PC-3 (cell line): ENCODE measurements at places on chromosomes 6 and 20.

GRCh38 chr6:160349020-160349441 lies 853 bp downstream of the SLC22A3 start:
- no peak for DNase-seq
- H3K27me3 ChIP-seq: no peaks in the 10 kb centered on the region
- H3K4me1 ChIP-seq: peaks cover 5% of the 10 kb centered on the region; the same call in 1 of the 2 replicates
- H3K4me3 ChIP-seq: peak overlapping the region; percentile 82

DNA sequence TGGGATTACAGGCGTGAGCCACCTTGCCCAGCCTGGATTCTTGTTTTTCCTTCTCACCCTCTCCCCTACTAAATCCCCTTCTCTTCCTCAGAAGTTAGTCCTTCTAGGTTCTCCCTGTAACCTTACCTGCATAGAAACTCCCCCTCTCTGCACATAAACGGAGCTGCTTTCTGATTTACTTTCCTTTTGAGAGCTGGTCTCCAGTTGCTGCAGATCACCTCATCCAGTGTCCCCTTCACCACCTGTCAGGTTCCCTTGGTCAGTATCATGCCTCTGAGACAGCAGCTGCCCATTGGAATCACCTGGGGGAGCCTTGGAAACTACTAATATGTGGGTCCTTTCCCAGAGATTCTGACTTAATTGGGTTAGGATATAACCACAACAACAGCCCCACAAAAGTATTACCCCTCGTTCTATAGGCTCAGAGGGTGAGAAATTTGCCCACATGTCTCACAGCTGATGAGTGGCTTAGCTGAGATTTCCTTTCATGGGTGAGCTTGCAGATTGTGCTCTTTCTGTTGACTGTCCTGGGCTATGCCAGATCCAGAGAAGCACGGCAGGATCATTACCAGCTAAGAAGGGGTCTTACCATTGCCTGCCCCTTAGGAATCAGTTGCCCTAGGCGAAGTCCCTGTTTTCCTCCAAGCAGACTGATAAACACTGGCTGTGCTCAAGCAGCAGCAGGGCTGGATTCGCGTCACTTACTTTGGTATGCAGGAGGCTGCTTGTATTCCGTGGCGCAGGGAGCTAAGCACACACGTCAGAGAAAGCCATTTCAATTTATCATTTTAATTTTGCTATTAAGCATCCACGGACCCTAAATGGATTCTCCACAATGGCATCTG lies 51.3 kb downstream of the AKAP12 start:
- no peaks in the 10 kb centered on the region for H3K36me3 ChIP-seq
- H3K27ac ChIP-seq: no peak overlapping the region
- no peaks in the 10 kb centered on the region for H3K4me1 ChIP-seq
- H3K27me3 ChIP-seq: no peaks in the 10 kb centered on the region
- DNase-seq: no peak

- H3K36me3 ChIP-seq: no peaks in the 10 kb centered on the region
- peak; percentile 28 for DNase-seq
- peaks cover 50% of the 10 kb centered on the region for H3K4me1 ChIP-seq
- H3K4me3 ChIP-seq: peak overlapping the region; percentile 92
These were observed 610 bp downstream of the ZNF217 start for GRCh38 chr20:53592992-53593465.

DNA sequence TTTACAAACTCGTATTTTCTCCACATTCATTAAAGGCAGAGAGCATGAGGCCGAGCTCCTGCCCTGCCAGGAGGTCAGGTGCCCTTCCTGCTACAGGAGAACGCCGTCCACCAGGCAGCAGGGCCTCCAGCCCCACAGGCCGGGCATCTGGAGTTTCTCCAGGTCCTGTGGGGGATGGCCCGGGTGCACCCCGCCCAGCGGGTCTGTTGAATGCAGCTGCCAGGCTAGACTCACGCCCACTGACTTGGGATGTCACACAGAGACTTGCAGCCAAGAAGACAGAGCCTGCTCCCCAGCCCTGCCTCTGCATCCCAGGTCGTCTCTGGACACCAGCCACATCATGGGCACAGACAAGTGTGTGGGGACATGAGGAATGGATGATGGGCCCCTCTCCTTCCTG lies 376.4 kb downstream of the CDH4 start:
- H3K4me1 ChIP-seq: no peaks in the 10 kb centered on the region
- H3K27ac ChIP-seq: no peak overlapping the region
- peaks cover 87% of the 10 kb centered on the region for H3K27me3 ChIP-seq
- no peak for DNase-seq
- no peak overlapping the region for H3K4me3 ChIP-seq
- no peaks in the 10 kb centered on the region for H3K36me3 ChIP-seq

GRCh38 chr6:2641044-2641725 lies 109.5 kb downstream of the MYLK4 start:
- H3K27me3 ChIP-seq: no peaks in the 10 kb centered on the region
- H3K27ac ChIP-seq: no peak overlapping the region
- DNase-seq: no peak
- no peaks in the 10 kb centered on the region for H3K36me3 ChIP-seq
- no peaks in the 10 kb centered on the region for H3K4me1 ChIP-seq
- no peak overlapping the region for H3K4me3 ChIP-seq

- no peak for DNase-seq
- no peak overlapping the region for H3K27ac ChIP-seq
- no peaks in the 10 kb centered on the region; the same call in 1 of the 2 replicates for H3K36me3 ChIP-seq
- H3K4me1 ChIP-seq: peaks cover 14% of the 10 kb centered on the region
- H3K27me3 ChIP-seq: no peaks in the 10 kb centered on the region
These were observed 10.9 kb downstream of the KIF3B start for GRCh38 chr20:32288225-32288849.

DNA sequence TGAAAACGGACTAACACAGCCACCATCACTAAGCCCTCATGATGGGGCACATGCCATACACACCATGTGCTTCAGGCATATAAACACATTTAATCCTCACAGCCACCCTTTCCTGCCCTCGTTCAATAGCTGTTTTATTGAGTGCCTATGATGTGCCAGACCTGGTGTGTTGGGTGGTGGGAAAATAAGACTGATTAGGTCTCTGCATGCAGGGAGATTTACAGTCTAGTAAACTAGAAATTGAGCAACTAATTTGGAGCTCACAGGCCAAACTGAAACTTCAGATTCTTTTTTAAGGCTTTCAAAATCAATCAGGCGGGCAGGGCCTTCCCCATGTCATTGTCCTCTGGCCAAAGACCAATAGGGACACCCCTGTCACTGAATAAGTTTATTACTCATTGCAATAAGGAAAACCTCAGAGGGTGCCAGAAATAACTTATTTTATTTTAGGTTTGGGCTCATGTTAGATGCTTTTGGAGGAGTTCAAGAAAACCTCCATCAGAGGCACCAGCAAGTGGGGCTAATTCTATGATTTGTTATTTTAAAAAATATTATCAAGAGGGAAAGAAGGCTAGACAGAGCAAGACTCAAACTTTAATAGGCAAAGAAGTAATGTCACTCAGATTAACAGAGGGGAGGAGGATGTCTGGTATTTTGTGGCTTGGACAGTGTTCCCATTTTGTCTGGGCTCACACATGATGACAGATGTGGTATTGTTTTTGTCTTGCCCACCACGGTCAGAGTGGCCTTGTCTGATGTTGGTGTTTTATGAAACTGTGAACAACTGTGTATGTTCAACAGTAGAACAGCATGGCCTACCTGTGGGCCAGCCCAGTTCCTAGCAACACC lies 12.0 kb downstream of the ZFP64 start:
- no peak overlapping the region for H3K4me3 ChIP-seq
- H3K27me3 ChIP-seq: no peaks in the 10 kb centered on the region
- no peak for DNase-seq
- no peak overlapping the region for H3K27ac ChIP-seq

DNA sequence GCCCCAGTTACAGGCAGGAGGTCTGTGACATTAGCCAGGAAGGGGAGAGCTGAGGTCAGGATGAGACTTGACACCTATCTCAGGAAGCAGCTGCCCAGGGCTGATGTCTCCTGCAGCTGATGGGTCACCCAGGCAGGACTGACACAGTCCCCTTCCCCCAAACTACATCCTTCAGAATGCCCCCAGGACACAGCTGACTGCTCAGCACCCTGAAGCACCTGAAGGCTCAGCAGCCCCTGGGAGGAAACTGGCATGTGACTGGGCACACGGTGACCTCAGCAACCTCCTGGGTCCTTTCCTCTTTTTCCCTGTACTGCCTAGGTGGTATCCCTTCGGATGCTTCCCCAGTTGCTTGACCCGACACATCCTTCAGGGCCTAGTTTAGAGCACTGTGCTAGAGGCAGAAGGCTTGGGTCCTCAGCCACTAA lies 1.9 kb downstream of the SDC4 start:
- peak; percentile 44 for DNase-seq
- peaks cover 2% of the 10 kb centered on the region; the same call in 1 of the 2 replicates for H3K36me3 ChIP-seq
- peaks cover 63% of the 10 kb centered on the region for H3K4me1 ChIP-seq

- no peak overlapping the region for H3K4me3 ChIP-seq
- H3K27me3 ChIP-seq: peaks cover 66% of the 10 kb centered on the region
These were observed 39.8 kb upstream of the ISM1 start for GRCh38 chr20:13180986-13181889.

- H3K36me3 ChIP-seq: peaks cover 36% of the 10 kb centered on the region
- no peak for DNase-seq
- no peaks in the 10 kb centered on the region for H3K4me1 ChIP-seq
- H3K4me3 ChIP-seq: no peak overlapping the region
- H3K27ac ChIP-seq: no peak overlapping the region
These were observed 165.4 kb downstream of the DST start for GRCh38 chr6:56477241-56477640.
